ENCODE measurements at places on chromosomes 16 and 17.

GRCh38 chr16:12917653-12918052 is 16.3 kb downstream of the SHISA9 start:
- no peak for DNase-seq

GRCh38 chr16:2531371-2531695 is at the start of gene CEMP1:
CEMP1 (minus strand) TSS chr16:2531408; CDS start chr16:2531073, 335 bp downstream.
- DNase-seq: no peak

DNA sequence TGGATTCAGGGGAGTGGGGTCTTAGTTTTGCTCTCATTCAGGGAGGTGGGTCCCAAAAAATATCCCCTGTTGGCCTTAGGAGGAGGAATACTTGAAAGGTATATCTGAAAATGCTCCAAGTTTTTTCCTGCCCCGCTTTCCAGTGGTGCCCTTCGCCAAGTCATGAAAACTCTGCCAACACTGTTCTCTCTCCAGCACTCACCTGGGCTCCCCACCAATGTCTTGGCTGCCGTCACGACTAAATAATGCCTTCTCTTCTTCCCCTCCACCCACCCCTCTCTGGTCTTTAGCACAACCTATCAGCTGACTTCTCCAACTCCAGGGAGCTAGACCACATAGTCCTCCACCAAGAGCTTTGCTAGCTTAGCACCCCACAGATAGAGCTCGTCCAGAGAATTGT is 30.6 kb downstream of the ZFHX3 start:
- DNase-seq: no peak

- no peak for DNase-seq
Observed at GRCh38 chr17:29526322-29526721, 40.5 kb downstream of the ABHD15 start.

- no peak for DNase-seq
Observed at GRCh38 chr17:4341616-4341977, 24.9 kb downstream of the UBE2G1 start.

DNA sequence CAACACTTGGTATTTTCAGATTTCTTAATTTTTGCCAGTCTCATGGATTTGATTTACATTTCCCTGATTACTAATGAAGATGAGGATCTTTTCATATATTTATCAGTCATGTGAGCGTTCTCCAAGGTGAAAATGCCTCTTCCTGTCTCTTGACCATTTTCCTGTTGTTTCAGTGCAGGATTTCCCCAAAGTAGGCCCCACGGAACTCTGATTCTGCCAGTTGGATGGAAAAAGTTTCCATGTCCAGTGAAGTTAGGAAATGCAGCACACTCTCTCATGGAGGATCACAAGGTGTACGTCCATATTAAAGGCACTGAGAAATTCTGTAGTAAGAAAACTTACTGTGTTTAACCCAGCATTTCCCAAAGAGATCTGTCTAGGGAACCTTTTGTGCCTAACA is 16.5 kb upstream of the LIMD2 start:
- no peak for DNase-seq

DNA sequence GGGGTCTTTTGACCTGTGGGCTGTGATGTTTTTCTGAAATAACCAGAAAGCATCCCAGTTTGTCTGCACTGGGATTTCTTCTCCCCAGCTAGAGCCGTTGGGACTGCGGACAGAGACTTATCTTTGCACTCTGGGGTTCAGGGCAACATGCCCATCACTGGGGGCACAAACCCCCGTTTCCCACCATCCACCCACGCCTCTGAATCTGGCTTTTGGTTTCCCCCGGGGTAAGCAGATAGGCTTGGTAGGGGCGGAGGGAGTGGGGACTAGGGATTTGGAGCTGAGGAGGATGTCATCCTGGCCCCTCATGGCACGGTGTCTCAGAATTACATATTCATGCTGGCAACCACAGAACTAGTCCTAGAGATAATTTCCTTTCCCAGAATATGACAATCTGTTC is 68.6 kb downstream of the CCDC182 start:
- no peak for DNase-seq

DNA sequence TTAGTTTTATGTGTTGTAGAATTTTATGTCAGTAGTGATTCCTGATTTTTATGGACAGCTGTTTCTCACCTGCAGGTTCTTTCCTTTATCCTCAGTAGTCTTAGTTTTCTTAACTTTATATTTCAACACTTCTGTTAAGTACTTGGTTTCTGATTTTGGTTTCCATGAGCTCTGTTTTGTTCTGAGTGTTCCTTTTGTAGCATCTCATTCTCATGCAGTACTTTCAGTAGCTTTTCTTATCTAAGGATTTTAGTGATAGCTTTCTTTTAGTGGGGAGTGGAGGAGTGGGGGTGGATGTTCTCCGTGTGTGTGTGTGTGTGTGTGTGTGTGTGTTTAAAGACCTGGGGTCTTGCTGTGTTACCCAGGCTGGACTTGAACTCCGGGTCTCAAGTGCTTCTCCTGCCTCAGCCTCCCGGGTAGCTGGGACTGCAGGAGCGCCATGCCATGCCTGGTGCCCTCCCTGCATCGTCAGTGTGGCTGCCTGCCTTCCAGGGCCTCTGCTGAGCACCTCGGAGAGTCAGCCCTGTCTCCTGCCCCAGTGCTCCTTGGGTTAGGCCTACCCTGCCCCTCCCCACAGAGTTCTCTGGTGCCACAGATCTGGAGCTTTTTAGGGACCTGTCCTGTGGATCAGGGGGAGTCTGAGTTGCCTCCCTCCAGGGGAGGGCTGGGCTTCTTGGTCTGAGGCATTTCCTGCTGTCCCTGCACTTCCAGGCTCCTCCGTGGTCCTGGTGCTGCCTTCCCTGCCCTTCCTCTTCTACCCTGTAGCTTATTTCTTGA is 4.3 kb upstream of the ZNF750 start:
- DNase-seq: no peak

- no peak for DNase-seq
Observed at GRCh38 chr16:70252355-70252988, 732 bp upstream of the EXOSC6 start.

- no peak for DNase-seq
Observed at GRCh38 chr16:80997964-80998620, 8.6 kb downstream of the CMC2 start.

DNA sequence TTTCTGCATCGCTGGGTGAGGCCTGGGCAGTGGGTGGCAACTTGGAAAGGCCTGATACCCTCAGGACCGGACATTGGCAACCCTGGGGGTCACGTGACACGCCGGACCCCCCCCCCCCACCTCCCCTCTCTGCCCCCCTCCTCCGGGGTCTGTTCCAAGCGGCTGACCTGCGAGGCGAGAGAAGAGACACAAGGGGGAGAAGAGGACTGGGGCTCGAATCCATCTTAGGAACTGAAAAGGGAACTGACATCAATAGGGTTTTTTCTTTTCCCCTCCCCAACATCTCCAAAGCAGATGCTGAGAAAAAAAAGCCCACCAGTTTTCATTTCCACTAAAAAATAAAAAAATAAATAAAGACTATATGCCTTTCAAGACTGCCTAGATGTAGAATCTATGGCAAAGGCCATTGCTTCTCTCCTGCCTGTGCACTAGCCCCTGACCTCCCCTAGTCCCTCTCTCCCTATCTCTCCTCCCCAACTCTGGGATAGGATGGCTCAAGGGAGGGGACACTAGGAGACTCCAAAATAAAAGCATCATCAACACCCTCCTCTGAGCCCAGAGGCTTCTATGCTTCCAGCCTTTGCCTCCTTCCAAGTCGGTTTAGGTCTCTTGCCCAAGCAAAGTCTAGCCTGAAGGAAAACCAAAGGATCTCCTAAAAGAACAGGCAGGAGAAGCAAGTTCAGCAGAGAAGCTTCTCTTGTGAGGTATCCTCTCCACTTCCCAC is 7.7 kb upstream of the HOXB2 start:
- DNase-seq: no peak

- DNase-seq: no peak
Observed at GRCh38 chr16:59840169-59840568, 1106.1 kb upstream of the GOT2 start.

DNA sequence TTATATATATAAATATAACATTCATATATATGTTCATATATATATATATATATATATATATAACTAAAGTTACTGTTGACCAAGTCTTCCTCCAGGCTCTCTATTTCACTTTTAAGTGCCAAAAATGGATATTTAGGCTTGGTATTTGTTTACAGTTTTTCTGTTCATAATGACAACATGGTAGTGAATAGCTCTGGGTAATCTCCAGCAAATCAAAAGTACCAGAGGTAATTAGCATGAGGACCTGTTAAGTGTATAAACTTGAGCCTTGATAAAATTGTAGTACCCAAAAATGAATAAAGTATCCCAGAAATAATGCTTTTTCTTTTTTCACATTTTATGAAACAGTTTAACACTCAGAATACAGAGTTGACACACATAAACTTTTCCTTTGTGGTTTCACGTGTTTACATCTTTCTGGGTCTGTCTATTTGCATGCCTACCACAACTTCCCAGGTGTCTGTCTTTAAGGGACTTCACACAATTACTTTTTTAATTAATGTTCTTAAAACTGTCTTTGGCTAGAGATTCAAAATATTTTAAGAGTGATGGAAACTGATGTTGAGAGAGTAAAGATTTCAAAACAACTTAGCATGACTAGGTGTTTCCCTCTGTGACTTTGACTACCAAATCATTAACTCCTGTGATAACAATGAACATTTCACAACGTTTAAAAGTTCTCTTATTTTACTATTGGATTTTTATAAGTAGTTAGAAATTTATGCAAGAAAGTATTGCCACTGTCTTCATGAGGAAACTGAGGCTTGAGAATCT is 47.9 kb downstream of the RABEP1 start:
- no peak for DNase-seq

DNA sequence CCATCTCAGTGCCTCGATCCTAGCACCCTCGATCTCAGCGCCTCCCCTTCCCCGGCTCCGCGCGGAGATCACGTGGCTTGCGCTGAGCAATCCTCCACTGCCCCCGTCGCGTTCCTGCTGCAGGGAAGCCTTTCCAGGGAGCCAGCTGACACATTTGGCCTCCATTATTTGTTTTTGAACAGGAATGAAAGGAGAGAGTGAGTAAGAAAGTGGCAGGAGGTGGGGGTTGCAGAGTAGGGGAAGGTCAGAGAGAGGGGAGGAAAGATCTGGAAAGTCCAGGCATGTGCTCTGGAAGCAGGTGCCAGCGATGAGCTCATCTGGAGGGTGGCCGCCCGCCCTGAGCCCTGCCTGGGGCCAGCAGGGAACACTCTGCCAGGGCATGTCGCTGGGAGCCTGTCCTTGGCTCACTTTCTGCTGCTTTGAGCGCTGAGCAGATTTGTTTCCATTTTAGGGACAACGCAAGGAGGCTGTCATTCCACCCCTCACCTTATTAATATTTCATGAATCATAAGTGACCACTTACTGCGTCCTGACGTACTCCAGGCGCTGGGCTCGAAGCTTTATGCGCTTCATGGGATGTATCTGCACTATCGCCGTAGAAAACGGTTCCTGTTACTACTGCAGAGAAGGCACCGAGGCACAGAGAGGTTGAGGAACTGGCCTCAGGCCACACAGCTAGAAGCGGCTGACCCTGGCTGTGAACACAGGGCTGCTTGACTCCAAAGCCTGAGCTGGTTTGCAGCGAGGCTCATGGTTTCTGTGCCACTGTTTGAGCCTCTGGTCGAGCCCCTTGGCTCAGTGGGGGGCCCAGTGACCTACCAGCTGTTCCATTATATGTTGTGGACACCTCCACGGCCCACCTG is 283.1 kb downstream of the SEC14L1 start:
- DNase-seq: no peak

GRCh38 chr17:57484081-57484666 is 227.9 kb downstream of the MSI2 start:
- no peak for DNase-seq

DNA sequence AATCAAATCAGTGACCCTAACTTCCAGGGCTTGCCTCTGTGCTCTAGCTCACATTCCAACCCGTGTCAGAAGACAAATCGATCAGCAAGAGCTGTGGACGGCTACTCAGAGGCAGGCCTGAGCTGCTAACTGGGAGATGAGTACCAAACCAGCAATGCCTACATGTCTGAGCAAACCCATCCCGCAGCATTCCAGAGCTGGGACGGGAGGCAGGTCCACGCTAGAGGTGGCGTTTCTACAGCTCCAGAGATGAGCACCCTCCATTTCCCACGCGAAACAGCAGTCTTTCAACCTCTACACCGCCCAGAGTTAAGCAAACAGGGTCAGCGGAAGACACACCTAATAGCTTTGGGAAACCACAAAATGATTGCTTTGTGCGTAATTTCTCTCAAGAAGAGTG is 6.5 kb downstream of the NXN start:
- DNase-seq: no peak

DNA sequence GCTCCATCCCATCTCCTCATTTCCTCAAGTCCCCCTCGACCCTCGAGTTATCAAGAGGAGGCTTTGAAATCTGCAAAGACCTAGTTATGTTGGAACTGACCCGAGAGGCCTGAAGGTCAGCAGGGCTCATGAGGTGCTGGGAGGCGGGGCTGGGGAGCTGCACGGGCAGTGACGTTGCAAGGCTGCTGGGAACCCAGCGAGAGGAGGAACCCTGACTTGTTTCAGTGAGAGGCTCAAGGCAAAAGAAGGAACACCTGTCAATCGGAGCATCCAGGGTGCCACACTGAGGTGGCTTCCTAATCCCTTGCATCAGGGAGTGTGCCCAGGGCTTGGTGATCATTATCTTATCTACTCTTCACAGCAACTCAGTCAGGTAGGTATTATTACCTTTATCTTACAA is 86.9 kb downstream of the CDH11 start:
- no peak for DNase-seq

GRCh38 chr16:74297145-74297665 is 591 bp downstream of the PSMD7 start:
- peak; percentile 12 for DNase-seq

GRCh38 chr17:2691069-2691871 is 20.3 kb downstream of the CLUH start:
- no peak for DNase-seq

- DNase-seq: no peak
Observed at GRCh38 chr17:81821147-81821546, 11.9 kb downstream of the MCRIP1 start.

GRCh38 chr17:70080541-70081347 is 5.7 kb downstream of the KCNJ16 start:
- DNase-seq: no peak

DNA sequence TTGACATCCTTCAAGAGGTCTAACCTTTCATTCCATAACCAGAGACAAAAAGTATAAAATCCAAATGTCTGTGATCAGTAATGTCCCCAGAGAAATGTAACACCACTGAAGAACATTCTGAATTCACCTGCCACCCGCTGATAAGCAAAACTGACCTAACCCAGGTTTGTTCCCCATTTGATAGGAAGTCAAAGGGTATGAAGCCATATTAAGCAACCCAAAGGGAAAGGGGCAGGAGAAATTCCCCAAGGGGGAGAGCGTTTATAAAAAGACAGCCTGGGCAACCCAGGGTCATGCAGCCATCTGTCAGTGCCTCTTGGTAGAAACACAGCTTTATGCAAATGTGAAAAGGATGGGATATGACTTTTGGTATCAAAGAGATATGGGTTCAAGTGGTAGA is 30.7 kb upstream of the PIK3R6 start:
- DNase-seq: no peak

GRCh38 chr17:2192367-2193057 is 111.1 kb downstream of the SMG6 start:
- peak; percentile 45 for DNase-seq

DNA sequence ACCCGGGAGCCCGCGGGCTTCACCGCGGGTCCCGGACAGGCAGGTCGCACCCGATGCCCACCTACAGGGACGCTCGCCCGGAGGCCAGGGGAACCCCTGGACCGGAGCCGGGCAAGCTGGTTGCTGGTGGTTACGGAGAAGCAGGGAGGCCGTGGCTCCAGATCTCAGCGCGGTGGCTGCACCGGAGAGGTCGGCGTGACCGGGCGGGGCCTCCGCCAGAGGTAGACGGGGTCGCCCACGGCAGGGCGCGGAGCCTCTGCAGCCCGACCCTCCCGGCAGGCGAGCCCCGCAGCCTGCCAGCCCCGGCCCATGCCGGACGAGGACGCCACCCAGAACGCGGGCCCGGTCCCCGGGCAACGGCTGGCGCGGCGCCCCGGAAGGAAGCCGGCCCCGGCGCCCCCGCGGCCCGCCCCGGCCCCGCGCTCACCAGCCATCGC is 341 bp downstream of the PCYT2 start:
- DNase-seq: no peak
